A172 (cell line): ENCODE measurements at places on chromosomes 5 and 9.

- no peak for DNase-seq
Observed at GRCh38 chr9:93776873-93777272, 178.3 kb downstream of the BARX1 start.

DNA sequence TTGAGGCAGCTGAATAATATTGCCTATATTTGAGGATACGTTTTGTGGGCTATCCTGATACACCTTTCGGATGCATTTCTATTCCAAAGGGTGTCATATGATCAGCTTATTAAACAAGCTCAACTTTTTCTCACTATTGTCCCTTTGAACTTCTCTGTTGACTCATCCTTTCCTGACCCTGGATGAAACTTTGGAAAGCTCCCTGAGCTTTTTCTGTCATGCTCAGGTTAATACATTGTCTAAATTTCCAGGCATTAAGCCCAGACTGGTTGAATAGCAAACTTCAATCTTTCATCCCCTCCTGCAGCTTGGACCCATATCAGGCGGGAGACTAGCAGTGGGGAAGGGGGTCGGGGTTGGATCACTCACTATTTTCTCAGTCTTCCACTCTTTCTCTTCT, 104.9 kb upstream of the PTPN3 start:
- peak; percentile 21 for DNase-seq

GRCh38 chr5:5683174-5683573, 260.7 kb downstream of the ICE1 start:
- DNase-seq: no peak

GRCh38 chr9:130432796-130433167, 12.0 kb upstream of the ASS1 start:
- no peak for DNase-seq
